Right renal cortex interstitium (tissue), 3 donors: ENCODE measurements at places on chromosomes 13 and 19. TPM values are rescaled to one million over a fixed set of nuclear protein-coding genes. Genes with fewer than 3 reads are reported as not detected.

- DNase-seq = no peak
These were observed 5.3 kb upstream of the CD79A start for GRCh38 chr19:41871573-41872383.

DNA sequence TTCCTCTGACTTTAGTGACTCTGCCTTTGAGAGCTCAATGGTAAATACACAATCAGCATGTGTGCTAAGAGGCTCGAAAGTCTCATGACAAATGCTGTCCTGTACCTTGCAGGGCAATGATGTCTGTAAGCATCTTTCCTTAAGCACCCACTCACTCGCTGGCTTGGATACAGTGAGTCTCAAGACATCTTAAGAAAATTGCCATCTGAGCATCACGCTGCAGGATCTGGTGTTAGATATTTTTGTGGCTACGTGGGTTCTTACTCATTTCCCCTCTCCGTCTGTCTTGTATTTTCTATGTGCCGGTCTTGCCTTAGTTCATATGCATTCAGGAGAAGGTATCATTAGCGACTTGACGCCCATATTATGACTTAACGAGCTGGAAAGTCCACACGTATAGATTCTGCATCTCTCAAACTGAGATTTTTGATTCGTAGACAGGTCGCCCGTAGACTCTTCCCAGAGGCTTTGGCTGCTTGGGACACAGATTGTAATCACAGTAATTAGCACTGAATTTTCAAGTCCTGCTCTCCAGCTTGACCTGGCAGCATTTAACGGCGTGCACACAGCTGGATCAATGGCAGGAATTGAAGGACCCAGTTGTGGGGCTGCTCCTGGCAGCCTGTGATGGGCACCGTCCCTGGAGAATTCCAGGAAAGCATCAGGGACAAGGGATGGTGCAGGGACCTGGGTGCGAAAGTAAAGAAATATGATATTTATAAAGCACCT, 231.2 kb downstream of the ZIC5 start:
- DNase-seq = no peak

The AMH gene
- polyA plus RNA-seq = 1.2 TPM

DNA sequence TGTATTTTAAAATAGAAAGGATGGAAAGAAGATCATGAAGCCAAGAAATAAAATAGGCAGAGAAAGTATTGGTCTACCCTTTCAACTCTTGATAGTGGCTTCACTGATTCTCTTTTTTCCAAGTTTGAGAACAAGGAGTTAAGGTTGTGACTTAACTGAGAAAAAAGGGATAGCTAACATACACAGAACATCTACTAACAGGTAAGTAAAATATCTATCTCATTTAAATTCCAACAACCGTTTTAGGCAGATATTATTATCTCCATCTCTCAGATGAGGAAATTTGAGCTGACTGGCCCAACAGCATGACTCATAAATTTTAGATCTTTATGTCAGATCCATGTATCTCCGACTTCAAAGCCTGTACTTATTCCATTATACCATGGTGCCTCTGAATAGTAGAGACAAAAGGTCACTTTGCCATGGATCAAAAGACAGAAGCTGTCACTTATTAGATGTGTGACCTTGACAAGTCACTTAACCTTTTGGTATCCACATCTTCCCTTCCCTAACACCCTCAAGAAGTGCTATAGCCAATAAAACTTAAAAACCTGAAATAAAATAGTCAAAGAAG, 152.1 kb downstream of the DACH1 start:
- no peak for DNase-seq

The CATSPERD gene
- not detected for polyA plus RNA-seq

The KCNC3 gene
- polyA plus RNA-seq = 27.2 TPM

The UPF1 gene
- 44.7 TPM for polyA plus RNA-seq

DNA sequence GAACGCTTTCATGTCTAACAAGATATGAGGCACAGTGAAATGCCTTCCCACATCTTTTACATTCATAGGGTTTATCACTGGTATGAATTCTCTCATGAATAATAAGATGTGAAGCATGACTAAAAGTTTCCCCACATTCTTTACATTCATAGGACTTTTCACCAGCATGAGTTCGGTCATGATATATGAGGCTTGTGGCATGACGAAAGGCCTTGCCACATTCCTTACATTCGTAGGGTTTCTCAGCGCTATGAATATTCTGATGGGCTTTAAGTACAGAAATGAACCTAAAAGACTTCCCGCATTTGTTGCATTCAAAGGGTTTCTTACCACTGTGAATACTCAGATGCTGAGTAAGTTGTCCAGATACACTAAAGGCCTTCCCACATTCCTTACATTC, 21.3 kb downstream of the ZNF607 start:
- DNase-seq = no peak

- no peak for DNase-seq
These were observed 495 bp downstream of the KCNA7 start for GRCh38 chr19:49071860-49072547.

The KIR2DL1 gene
- polyA plus RNA-seq = not detected

- DNase-seq = no peak
These were observed 155.0 kb downstream of the RAP2A start for GRCh38 chr13:97588993-97589392.

- DNase-seq = no peak
These were observed 291.6 kb upstream of the MAB21L1 start for GRCh38 chr13:35768073-35768472.

DNA sequence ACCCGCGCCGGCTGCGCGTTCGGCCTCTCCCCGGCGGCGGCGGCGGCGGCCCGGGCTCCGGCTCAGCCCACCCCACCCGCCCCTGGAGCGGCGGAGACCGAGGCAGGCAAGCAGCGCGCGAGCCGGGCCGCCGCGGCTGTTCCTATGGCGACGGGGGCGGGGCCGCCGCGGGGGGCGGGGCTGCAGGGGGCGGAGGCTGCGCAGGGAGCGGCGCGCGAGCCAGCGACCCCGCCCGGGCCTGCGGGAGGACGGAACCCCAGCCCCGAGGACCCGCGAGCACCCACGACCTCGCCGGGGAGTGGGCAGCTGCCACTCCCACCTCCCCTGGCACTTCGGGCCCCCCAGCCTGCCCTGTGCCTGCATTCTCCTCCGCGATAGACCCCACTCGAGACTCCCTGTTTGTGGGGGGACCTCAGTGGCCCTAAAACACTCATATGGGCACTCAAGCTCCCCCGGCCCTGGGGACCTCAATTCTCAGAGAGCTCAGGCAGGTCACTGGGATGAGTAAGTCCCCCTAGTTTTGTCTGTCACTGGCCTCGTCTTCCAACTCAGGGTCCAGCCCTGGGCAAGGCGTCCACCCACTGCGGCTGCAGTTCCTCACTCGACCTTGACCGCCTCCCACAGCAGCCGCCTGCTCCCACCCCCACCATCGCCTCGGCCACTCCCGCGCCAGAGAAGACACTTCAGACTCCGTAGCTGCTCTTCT, at the start of gene CTXN1:
Gene CTXN1, minus strand, starts transcription at position 115 of the 706 bp plus-strand sequence. CDS start 597 bp downstream, outside the sequence.
- DNase-seq = no peak

DNA sequence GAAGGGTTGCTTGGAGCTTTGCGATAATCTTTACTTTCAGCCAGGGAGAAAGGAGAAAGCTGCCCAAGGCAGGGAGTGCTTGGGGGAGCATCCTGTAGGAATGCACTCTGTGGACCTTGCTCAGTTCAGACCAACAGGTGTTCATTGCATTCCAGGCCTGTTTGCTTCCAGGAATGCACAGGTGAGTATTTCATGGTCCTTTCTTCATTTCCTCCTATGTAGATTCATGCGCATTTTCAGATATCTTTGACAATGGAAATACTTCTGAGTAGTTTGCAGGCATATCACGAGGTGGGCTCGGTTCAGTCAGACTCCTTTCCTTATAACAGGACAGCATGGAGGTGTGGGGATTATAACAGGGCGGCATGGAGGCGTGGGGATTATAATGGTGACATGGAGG, 254.8 kb downstream of the FGF9 start:
- DNase-seq = no peak

The NKG7 gene
- polyA plus RNA-seq = 1.2 TPM

The NHLRC3 gene
- polyA plus RNA-seq = 40.3 TPM

DNA sequence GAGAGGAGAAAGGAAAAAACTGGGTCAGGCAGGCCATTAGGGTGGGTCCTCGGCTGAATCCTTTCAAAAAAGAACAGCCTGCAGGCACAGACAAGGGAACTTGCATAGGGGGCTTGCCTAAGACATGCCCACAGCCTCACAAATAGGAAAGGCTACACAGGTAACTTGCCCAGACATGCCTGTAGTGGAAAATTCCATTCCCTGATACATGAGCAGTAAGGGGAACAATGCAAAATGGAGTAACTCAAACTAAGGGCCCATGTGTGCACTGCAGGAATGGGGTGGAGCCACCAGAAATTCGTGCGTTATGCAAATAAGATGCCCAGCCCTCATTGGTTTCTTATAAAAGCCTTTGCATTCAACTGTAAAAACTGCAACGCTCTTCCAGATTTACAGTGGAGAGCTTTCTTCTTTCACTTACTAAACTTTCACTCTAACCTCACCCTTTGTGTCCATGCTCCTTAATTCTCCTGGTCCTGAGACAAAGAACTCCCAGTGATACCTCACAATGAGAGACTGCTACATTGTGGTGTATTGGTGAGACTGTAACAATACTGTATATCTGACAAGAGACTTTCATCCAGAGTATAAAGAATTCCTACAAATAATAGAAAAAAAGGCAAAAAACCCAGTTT, 59.5 kb upstream of the SLITRK1 start:
- DNase-seq = no peak

DNA sequence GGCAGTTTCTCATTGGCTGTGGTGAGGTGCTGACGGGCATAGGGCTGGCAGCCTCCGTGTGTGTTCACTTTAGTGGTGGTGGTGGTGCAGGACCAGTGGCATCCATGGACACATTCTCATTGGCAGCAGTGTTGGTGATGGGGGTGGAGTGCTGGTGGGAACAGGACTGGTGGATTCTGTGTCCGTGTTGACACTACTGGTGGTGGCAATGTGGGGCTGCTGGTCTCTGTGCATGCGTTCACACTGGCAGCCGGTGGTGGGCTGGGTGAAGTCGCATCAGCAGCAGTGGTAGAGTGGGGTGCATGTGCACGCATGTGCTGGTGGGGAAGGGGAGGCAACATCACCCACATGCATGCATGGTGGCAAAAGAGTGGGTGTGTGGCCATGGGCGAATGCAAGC, 1471.4 kb upstream of the PCDH20 start:
- no peak for DNase-seq

The ZNF763 gene
- polyA plus RNA-seq = 7.2 TPM

GRCh38 chr13:79096099-79096498, 310.0 kb downstream of the RBM26 start:
- DNase-seq = no peak

- DNase-seq = peak; percentile 76
These were observed at the start of gene IZUMO1 for GRCh38 chr19:48746738-48747575. Gene IZUMO1, minus strand, starts transcription at chr19:48746909. Its CDS starts 1,050 bp downstream, at chr19:48745859.

GRCh38 chr19:46909356-46909755, 48.6 kb downstream of the ARHGAP35 start:
- DNase-seq = no peak

DNA sequence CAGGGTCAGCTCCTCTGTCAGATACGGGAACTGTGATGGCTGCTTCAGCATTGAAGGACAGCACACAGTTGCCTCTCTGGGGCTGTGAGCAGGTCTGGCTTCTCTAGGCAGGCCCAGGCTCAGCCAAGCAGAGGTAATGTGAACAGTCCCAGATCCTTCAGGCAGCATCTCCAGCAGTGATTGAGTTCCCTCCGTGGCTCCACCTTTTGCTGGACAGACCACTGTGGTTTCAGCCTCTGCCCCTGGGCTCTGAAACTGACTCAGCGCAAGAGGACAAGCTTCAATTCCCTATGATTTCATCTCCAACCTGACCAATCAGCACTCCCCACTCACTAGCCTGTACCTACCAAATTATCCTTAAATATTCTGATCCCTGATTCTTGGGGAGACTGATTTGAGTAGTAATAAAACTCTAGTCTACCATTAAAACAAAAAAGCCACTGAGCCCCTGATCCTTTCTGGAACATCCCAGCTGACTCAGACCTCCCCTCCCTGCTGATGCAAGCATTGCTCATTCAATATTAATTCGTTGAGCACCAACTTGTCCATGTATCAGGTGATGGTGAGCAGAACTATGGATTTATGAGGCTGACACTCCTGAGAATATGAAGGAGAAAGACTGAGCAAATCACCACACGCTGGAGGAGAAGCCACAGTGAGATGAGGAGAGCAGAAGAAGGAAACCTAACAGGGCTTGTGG, 16.7 kb downstream of the GSX1 start:
- no peak for DNase-seq

GRCh38 chr13:74867460-74867859, 614.5 kb downstream of the TBC1D4 start:
- DNase-seq = no peak

GRCh38 chr19:30857966-30858490, 485.8 kb downstream of the ZNF536 start:
- DNase-seq = no peak

GRCh38 chr13:42028113-42028799, 20.2 kb upstream of the DGKH start:
- no peak for DNase-seq

GRCh38 chr13:97855570-97856303, 97.7 kb upstream of the IPO5 start:
- DNase-seq = peak; percentile 67

The OVOL3 gene
- not detected for polyA plus RNA-seq

The CEACAM20 gene
- not detected for polyA plus RNA-seq

The FAM83E gene
- polyA plus RNA-seq = 0.99 TPM

- DNase-seq = no peak
These were observed 70.3 kb downstream of the TEX29 start for GRCh38 chr13:111390522-111391270.

GRCh38 chr13:63287926-63288325, 1872.3 kb upstream of the PCDH20 start:
- no peak for DNase-seq

The CCDC194 gene
- 1.2 TPM for polyA plus RNA-seq

- DNase-seq = no peak
These were observed 106.8 kb downstream of the LACC1 start for GRCh38 chr13:43986421-43986981.

The TPP2 gene
- polyA plus RNA-seq = 66.2 TPM

The ADAT3 gene
- 2.5 TPM for polyA plus RNA-seq

GRCh38 chr13:22740264-22740663, 440.5 kb upstream of the SGCG start:
- DNase-seq = no peak

DNA sequence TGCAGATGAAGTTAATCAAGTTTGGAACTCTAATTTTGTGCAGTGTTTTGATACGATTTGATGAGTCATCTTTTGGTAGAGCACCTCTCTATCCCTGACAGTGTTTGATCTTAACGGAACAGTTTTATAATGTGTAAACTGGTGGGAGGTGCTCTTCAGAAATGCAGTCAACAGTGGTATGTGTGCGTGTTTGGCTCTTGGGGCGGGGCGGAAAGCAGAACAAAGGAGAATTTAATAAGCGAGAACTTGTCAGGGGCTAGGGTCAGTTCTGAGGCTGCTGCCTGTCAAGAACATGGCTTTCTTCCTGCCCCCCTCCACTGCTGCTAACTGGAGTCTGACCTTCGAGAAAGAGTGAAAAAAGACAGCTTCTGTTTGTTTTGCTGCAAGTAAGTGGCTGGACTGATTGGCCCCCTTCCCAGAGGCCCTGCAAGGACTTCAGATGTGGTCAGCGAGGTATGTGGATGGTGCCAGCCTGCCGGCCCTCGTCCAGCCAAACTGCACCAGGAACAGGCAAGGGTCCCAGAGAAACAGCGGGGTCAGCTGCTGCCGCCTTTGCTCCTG, 40.8 kb downstream of the BBC3 start:
- peak; percentile 64 for DNase-seq
